SW 1271 (cell line): ENCODE measurements at places on chromosomes 3 and 15.
A peak's percentile ranks its signal among the peaks of the same experiment; 100 is the strongest.

DNA sequence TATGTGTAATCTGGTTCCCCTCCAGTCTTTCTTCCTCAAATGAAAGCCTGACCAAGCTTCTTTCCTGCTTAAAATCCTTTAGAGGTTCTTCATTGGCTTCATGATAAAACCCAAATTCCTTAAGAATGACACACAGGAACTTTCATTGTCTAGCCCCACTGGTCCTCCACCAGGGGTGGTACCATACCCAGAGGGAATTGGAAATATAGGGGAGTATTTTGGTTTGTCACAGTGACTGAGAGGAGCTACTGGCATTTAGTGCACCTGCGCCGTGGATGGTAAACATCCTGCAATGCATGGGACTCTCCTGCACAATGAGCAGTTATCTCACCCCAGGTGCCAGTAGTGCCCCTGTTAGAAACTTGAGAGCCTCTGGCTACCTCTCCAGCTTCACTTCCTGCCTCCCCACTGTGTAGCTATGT, 10.8 kb downstream of the ZWILCH start:
- no peak for DNase-seq

GRCh38 chr3:129278966-129279906, 566 bp downstream of the HMCES start:
- DNase-seq, result peak; percentile 39

- DNase-seq, result no peak
Measured at GRCh38 chr3:74862476-74862875, 248.0 kb upstream of the CNTN3 start.

GRCh38 chr15:49137861-49138260, 17.5 kb downstream of the COPS2 start:
- DNase-seq, result no peak

DNA sequence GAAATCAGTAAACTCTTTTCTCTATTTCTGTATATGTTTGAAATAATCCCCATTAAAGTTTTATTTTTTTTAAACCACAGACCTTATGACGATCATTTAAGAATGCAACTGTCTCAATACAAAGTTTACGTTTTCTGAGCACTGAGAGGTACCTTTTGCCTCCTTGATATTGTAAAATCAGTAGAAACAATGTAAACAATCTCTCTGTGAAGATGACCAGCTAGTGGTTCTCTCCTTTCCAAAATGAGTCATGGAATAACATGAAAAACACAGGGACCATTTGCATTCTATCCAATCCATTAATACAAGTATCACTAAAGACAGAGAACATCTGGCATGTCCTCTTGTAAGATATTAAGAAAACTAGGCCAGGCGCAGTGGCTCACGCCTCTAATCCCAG, 48.8 kb downstream of the RAD18 start:
- no peak for DNase-seq
